AG08395 (cell line): ENCODE measurements at places on chromosomes 7 and 10.

DNA sequence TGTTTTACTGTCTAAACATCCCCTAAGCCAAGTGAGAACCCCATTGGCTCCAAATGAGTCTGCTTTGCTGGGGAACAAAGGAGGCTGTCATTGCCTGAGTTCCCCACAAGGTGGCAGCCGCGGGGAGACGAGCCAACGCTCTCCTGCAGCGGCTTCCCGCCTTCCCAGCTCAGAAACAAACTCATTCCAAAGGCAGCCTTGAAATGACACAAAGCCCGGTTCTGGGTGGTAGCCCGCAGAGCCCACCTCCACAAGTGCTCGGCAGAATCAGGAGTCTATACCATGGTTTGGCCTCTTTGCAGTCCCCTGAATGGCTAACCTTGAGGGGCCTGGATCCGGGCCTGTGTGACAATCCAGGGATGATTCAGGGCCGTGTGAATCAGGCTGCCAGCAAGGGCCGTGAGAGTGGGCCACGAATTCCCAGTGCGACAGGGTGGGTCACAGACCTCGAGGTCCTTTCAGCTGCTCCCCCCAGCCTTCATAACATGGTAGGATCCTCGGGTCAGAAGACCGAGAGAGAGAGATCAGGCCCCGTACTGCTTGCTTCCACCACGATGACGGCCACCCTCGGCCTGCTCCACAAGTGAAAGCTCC lies 79.7 kb downstream of the DLG5 start:
- DNase-seq = peak; percentile 81

DNA sequence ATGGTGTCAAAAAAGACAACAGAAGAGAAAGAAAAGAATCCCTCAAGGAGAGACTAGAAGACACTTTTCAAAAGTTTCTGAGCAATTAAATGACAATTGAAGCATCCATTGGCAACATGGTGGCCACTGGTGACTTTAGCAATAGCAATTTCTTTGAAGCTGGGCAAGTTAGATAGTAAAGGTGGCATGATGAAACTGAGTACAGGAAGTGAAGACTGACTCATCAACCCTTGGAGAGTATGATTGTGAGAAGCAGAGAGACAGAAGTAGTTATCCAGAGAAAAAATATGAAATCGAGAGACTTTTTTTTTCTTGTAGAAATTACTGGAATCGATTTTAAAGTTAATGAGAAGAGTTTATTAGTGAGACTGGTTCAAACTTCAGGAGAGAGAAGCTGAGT lies 52.5 kb downstream of the DGKB start:
- no peak for DNase-seq

DNA sequence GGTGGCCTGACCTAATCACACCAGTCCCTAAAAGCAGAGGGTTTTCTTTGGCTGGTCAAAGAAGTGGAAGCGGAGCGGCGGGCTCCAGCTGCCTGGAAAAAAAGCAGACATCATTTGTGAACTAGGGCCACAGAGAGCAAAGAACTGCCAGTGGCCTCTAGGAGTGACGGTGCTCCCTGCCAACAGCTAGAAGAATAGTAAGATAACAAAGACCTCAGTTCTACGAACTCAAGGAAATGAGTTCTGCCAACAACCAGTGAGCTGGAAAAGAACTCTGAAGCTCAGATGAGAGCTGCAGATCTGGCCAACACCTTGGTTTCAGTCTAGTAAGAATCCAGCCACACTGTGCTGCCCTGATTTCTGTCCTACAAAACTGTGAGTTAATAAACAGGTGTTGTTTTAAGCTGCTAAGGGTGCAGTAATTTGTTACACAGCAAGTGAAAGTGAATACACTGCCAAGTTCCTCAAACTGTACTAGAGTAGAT lies 178.0 kb downstream of the SRPK2 start:
- DNase-seq = no peak

DNA sequence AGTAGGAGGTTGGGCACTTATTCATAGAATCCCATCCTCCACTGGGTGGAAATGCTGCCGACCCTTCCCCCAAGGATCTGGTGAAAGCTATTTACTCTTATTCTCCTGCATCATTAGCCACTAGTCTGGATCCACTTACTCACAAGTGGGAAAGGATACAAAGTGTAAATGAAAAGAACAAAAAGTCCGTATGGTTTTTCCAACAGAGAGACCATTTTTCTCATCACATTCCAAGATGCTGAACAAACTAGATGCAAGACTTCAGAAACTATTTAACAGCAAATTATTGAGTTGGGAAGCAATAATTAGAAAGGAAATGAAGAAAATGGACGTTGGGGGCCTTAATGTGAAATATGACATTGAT lies 242.4 kb upstream of the GLI3 start:
- no peak for DNase-seq

GRCh38 chr10:124494046-124494807 lies 32.6 kb downstream of the LHPP start:
- DNase-seq = no peak

GRCh38 chr7:25405736-25406135 lies 177.4 kb upstream of the NPVF start:
- DNase-seq = no peak

GRCh38 chr10:113718969-113719822 lies 32.3 kb upstream of the PLEKHS1 start:
- no peak for DNase-seq

- DNase-seq = peak; percentile 28
Observed at GRCh38 chr10:3886191-3886590, 101.2 kb upstream of the KLF6 start.

- no peak for DNase-seq
Observed at GRCh38 chr10:11336722-11337162, 274.7 kb downstream of the USP6NL start.

GRCh38 chr10:50640238-50640637 lies 16.5 kb upstream of the SGMS1 start:
- DNase-seq = no peak
